ENCODE measurements at places on chromosomes 4 and X.

DNA sequence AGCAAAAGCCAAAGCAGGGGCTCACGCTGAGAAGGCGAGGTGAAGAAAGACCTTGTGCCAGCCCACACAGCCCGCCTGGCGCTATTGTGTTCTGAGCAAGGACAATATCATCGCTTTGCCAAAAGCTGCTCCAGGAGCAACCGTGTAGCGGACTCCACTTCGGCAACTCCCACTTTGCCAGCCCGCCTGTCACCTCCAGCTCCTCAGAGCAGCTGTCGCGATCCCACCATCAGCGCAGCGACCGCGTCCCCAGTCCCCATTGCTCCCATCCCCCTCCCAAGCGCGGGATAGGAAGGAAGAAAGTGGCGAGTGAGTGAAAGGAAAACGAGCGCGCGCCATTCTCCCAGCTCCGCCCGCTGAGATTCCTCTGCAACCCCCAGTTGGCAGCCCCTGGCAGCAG lies 759 bp downstream of the ZC4H2 start:
- DNase-seq = no peak

GRCh38 chr4:141080668-141081067 lies 52.6 kb downstream of the RNF150 start:
- DNase-seq = no peak

- peak; percentile 24 for DNase-seq
Observed at GRCh38 chr4:184263910-184264732, 46.4 kb upstream of the ENPP6 start.

DNA sequence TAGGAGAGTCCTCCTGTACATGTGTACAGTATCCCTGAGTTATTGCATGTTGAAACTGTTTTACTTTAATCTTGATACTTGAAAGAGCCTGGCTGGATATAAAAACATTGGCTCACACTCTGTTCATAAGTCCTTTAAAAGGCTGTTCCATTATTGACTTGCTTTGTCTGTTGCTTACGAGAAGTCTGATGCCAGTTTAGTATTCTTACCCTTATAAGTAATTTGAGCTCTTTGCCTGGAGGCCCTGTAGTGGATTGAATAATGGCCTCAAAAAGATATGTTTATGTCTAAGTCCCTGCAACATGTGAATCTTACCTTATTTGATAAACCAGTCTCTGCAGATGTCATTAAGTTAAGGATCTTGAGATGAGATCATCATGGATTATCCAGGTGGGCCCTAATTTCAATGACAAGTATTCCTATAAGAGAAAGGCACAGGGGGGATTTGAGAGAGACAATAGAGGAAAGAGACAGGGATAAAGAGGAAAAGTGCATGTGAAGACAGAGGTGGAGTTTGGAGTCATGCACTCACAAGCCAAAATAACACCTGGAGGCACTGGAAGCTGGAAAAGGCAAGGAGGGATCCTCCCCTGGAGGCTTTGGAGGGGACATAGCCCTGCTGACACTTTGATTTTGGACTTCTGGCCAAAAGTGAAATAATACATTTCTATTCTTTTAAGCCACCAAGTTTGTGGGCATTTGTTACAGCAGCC lies 98.1 kb downstream of the IRF2 start:
- no peak for DNase-seq

DNA sequence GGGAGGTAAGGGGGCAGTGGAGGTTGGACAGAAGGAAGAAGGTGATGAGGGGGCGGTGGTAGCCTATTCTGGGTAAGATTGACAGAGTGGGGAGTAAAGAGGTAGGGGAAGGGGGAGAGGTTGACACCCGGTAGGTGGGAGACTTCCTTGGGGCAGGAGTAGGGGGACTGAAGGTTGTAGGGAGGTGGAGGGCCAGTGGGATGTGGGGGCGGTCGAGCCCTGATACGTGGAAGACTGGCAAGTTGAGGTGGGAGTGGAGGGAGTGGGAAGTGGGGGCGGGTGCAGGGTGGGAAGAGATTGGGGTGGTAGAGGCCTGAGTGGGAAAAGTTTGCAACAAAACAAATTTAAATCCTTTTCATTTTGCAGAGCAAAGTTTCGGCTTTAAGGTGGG lies 1.7 kb downstream of the GCNA start:
- no peak for DNase-seq

DNA sequence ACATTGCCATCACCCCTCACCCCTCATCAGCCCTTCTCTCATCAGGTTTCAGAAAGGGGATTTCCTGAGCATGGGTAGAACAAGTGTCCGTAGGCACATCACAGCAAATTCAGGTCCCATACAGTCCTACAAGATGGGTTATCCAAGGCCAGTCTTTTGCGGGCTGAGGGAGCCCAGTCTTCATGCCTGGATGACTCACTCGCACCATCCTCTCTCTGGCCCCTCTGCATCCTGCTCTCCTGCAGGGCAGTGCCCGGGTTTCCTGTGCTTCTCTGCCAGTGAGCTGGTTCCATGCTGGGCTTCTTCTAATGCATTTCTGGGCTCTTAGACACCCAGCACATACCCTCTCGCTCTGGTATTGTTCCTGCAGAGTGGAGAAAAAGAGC lies 7.3 kb upstream of the INTS6L start:
- DNase-seq = no peak

- DNase-seq = no peak
Observed at GRCh38 chr4:189815404-189816192, 125.1 kb upstream of the FRG1 start.
